ENCODE measurements at places on chromosomes 1 and 21.

GRCh38 chr1:85692730-85693314 lies 15.4 kb downstream of the ZNHIT6 start:
- DNase-seq: no peak

DNA sequence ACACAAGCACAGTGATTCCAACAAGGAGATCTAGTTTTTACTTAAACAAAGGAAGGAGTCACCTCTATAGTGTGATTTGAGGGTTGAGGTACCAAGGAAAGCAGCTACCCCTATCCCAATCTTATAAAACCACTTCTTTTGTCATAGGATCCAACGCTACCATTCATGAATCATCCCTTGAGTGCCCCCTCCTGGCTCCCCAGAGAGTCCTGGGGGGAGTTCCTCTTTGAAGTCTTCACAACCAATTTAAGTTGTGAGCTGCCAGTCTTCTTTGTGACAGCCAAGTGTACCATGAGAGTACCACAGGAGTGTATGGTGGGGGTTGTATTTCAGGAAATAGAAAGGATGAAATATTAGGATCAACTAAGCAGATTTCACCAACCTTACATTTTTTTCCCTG lies 39.1 kb upstream of the NHLH2 start:
- DNase-seq: no peak

DNA sequence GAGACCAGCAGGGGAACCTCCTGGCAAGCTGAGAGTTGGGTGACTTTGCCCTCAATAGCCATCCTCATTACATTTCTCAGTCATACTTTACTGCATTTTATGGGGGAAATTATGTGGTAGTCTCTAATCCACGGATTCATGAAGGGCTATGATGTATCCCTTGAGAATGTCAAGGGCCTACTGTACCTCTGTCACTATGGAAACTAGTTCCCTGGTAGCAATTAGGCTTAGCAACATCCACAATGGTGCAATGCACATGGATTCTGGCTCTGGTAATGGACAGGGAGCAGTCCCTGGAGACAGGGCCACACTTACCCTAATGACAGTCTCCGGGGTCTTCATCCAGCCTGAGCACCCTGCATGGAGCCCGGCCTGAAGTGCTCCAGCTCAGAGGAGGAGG lies 26.5 kb downstream of the LRRN2 start:
- no peak for DNase-seq

GRCh38 chr1:232737917-232738316 lies 67.3 kb upstream of the MAP10 start:
- DNase-seq: no peak

Measured in uterus (tissue), 4 donors.